ENCODE measurements at places on chromosomes 1 and 21.
A peak's percentile ranks its signal among the peaks of the same experiment; 100 is the strongest.

DNA sequence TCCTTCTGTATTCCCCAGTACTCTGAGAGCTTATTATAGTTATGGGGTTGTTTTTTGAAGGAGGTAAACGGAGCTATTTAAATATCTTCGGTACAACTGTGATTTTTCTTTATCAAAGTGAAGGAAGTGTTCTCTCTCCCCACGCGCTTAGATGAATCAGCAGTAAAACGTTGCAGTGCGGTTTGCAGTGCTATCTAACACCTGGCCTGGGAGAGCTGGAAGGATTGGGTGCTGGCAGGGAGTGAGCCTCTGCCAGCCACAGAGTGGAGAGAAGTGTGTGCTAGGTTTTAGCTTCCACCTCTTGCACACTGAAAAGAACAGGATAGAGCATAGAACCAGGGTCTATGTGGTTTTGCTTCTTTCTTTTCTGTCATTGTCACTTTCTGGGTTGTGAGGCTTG is 165.9 kb downstream of the SDCCAG8 start:
- no peak for DNase-seq

DNA sequence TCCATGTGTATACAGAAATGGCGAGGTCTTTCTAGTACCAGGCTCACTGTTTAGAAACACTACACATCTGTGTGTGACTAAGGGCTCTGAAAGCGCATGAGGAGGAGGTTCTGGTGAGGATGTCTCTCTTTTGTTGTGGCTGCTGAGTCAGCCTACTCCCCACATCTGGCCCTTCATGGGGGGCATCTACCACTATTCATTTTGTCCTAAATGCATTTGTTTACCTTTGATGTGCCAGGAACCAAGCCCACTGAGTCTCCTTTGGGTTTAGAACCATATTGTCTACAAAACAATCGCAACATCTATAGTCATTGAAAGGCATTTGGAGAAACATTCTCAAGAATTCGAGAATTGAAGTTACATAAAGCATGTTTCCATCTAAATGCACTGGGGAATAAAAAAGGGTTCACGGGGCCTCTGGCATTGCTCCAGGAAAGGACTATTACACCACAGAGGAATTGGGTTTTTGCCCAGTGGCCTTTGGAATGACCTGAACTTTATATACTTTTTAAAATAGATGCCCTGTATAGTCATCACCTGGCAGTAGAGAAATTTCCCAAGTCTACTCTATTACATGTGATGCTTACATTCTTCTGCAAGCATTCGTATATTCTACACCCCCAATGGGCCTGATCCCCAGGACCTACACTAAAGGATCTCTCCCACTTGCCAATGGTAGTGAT is 35.1 kb upstream of the ADORA3 start:
- no peak for DNase-seq

DNA sequence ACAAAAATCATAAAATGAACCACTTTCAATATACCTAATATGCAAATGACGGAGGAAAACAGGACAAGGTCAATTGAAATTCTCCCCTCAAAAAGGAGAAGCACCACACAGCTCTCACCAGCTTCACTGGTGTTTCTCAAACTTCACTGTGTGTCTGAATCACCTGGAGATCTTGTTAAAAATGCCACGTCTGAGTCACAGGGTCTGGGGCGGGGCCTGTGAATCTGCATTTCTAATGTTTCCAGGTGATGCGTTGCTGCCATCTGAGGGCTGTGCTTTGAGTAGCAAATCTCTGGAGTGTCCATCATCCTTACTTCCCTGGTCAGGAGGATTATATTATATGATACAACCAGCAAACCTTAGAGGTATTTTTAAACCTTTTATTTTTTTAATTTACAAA is 9.0 kb downstream of the CLDN19 start:
- DNase-seq = peak; percentile 28

DNA sequence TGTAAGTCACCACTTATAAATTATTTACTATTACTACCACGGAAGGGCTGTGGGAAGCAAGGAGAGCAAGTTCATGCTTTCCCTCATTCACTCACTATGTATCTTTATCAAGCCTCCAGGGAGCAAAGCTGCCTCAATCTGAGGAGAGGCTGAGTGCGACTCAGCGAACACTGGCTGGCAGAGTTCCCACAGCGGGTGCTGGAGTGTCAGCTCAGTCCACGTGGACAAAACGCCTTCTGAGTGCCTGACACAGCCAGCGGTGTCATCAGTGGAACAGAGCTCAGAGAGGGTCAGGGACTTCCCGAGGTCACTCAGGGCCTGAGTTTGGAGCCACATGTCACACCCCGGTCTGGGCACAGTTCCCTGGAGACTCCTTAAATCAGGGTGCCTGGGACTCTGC is 16.9 kb downstream of the MATN1 start:
- DNase-seq = no peak

- DNase-seq = no peak
These were observed 2.7 kb downstream of the DIO1 start for GRCh38 chr1:53896635-53897229.

DNA sequence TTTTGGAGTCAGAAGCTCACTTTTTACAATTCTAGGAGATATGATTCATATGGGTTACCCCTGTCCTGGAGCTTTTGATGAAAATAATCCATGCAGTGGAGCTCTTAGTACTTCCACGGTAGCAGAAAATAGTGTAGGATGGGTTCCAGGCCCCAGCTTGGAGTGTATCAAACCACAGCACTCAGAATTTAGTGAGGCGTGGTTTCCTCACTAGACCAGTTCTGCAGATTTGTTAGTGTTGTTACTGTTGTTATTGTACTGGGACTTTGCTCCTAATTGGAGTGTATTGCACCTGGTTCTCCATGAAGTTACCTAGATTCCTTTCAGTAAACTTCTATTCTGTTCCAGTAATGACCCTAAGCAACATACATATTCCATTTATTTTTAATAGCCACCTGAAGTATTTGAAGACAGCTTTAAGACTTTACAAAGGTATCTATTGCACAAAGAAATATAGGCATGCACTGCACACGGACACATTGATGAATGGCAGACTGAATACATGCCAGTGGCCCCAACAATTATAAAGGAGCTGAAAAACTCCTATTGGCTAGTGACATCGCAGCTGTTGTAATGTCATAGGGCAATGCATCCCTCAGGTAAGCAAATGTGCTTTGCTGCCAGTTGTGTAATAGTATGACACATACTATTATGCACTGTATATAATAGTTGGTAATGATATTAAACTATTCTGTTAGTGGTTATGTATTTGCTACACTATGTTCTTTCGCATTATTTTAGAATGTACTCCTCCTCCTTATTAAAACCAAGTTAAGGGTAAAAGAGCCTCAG is 1058.0 kb downstream of the KCNT2 start:
- no peak for DNase-seq

DNA sequence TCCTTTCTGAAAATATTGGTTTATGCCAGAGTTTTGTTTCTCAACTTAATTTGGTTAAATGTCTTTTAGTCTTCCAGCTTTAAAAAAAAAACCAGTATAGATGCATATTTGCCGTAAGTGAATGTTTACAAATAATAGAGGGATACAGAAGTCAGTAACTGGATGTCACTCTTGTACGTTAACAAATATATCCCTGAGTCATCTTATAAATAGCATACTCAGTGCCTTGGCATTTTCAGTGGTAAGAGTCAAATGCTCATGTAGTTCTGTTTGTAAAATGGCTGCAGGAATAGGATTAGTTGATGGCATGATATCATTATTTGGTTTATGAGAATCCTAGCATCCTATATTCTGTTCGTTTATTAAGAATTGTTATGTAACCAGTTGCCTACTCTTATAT is 55.4 kb downstream of the SPEN start:
- no peak for DNase-seq

DNA sequence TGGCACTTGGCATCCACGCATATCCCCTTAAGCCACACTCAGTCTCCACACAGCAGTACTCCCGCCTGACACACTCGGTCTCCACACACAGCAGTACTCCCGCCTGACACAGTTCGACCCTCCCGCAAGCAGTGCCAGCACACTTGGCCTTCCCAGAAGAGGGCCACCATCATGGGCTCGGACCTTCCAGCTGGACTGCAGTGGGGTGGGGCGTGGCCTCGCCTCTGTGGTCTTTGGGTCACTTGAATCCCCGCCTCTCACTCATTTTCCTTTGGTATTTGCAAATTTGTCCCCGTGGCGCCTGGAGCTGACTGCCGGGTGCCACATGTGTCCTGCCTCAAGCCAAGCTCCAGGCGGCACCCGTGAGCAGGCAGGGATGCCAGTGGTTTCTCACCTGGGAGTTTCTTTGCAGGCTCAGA is 63.7 kb downstream of the FAAP20 start:
- DNase-seq = no peak

- DNase-seq = no peak
These were observed 61.3 kb downstream of the ASB17 start for GRCh38 chr1:75870951-75871350.

GRCh38 chr1:39666772-39667171 is 5.1 kb downstream of the NT5C1A start:
- no peak for DNase-seq

DNA sequence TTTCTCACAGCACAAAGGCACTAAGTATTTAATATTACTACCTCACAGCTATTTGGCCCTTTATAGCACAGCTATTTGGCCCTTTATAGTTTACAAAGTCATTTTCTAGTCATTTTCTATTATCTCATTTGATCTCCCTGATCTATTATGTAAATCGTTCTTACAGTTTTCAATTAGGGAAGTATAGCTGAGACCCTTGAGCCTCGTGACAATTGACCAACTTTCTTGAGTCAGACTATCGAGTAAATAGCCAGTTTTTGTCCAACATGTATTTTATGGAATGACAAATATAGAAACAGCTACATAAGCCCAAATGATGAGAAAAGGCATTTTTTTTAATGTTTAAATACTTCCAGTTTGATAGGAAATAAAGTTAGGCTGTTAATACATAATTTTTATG is 7.0 kb upstream of the ANGPTL1 start:
- DNase-seq = no peak

GRCh38 chr1:221118176-221118937 is 239.1 kb downstream of the HLX start:
- no peak for DNase-seq

GRCh38 chr1:116091083-116091482 is 20.1 kb upstream of the MAB21L3 start:
- no peak for DNase-seq

DNA sequence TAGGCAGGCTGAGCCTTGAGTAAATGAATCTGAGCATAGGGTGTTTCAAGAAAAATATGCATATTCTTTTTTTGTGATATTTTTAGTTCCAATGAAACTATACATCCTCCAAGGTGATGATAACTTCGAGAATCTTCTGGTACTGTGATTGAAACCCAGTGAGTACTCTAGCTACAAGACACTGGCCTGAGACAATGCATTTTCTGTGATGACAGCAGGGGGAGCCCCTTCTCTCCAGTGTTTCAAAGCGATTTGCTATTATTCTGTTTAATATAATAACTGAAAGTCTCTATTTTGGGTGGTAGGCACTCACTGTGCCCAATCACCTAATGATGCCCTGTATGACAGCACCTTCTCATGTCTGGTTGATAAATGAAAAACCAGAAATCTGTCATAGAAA is 12.1 kb downstream of the IRF2BP2 start:
- no peak for DNase-seq

GRCh38 chr1:19828546-19828945 is 13.5 kb upstream of the RNF186 start:
- DNase-seq = no peak

GRCh38 chr1:44696789-44697345 is 22.4 kb downstream of the ARMH1 start:
- DNase-seq = no peak

- DNase-seq = no peak
These were observed 9.1 kb upstream of the PADI2 start for GRCh38 chr1:17128361-17128760.

DNA sequence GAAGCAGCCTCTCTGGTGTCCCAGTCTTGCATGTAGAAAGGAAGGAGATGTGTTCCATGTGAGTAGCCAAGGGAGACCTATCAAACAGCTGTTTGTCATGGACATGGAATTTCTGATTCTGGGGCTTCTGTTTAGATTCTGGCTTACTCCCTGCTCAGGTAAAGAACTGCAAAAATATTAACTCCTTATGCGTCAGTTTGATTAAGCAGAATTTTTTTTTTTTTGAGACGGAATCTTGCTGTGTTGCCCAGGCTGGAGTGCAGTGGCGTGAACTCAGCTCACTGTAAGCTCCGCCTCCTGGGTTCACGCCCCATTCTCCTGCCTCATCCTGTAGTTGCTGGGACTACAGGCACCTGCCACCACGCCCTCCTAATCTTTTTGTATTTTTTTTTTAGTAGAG is 6.8 kb downstream of the ARV1 start:
- no peak for DNase-seq

GRCh38 chr1:194787001-194787400 is 1600.6 kb upstream of the B3GALT2 start:
- DNase-seq = no peak

- no peak for DNase-seq
These were observed 940 bp upstream of the PLA2G2C start for GRCh38 chr1:20187103-20187812.

DNA sequence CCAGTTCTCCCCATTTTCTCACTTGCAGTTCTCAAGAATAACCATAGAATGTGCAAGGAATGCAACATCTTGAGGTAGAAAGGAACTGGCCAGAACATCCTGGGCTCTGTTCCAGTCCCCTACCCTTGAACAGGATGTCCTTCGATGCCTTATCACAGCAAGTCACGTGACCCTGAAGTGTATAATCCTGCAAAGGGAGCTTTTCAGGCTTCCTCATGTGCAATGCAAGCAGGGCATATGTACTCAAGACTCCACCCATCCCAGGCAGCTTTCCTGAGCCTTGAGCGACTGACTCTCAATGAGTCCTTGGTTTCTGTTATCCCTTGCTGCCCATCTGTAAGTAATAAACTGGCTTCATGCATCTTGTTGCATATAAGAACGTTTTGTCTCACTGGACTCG is 311.0 kb downstream of the MRPL39 start:
- no peak for DNase-seq

GRCh38 chr1:235450886-235451483 is 53.3 kb downstream of the B3GALNT2 start:
- DNase-seq = no peak

DNA sequence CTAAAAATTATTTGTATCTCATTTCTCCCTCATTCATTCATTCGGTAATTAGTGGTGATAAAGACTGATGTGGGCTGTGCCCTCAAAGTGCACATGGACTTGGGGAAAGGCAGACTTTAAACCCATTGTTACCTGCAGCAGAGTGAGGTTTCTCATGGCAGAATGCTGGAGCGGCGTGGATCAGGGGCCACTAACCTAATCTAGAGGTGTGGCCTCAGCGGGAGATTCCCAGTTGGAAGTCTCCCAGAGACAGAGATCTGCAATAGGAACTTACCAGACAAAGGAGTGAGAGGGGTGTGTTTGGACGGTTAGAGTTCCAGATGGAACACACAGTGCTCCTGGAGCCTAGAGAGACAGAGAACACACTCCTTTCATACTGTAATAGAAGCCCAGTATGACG is 73.5 kb downstream of the VPS26C start:
- DNase-seq = no peak

- DNase-seq = peak; percentile 94
These were observed 6.9 kb downstream of the TNFRSF1B start for GRCh38 chr1:12173631-12174121.

- DNase-seq = no peak
These were observed 354.8 kb upstream of the BRINP3 start for GRCh38 chr1:190832511-190832910.

- DNase-seq = no peak
These were observed 15.5 kb downstream of the TRIM33 start for GRCh38 chr1:114495486-114495885.

All from lower leg skin (tissue), 4 donors.